ENCODE measurements at places on chromosomes 12 and 14. TPM values are rescaled to one million over a fixed set of nuclear protein-coding genes. Genes with fewer than 3 reads are reported as not detected.

- no peak for DNase-seq
Observed at GRCh38 chr12:81712536-81712935, 46.6 kb downstream of the PPFIA2 start.

DNA sequence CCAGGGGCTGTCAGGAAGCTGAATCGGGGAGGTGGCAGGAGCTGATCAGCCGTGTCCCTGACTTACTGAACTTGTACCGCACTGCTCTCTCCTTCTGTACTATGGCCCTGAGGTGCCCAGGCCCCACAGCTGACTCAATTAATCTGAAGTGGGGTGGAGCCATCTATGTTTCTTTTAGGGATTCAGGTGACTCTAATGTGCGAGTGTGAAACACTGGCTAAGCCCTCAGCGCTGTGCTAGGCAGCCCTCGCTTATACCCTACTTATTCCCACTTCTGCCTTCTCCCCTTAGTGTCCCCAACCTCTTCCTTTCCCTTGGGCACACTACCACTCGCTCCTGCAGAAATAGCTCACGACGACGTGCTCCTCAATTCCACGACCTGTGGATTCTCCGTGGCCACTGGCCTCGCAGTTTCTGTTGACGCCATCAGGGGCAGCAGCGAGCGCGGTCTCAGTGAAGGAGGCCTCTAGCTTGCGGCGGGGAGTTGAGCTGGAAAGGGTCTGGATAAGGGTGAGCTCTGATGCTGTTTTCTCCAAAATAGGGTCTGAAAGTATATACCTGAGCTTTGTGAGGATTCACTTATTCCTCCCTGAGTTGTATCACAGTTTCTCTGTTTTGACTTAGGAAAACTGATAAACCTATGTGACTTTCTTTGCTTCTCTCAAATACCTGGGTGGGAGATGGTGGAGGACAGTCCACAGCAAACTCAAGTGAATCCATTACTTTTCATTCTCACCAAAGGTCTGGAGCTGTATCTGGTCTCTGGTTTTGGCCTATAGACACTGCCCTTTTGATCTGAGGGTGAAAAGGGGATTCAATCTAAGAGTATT is 167.6 kb downstream of the SLC41A2 start:
- peak; percentile 12 for DNase-seq

- DNase-seq = no peak
Observed at GRCh38 chr14:95436354-95436753, 80.1 kb downstream of the SYNE3 start.

GRCh38 chr14:89382901-89383845 is 33.9 kb downstream of the FOXN3 start:
- DNase-seq = no peak

- DNase-seq = no peak
Observed at GRCh38 chr12:127241072-127241817, 1025.7 kb upstream of the TMEM132C start.

DNA sequence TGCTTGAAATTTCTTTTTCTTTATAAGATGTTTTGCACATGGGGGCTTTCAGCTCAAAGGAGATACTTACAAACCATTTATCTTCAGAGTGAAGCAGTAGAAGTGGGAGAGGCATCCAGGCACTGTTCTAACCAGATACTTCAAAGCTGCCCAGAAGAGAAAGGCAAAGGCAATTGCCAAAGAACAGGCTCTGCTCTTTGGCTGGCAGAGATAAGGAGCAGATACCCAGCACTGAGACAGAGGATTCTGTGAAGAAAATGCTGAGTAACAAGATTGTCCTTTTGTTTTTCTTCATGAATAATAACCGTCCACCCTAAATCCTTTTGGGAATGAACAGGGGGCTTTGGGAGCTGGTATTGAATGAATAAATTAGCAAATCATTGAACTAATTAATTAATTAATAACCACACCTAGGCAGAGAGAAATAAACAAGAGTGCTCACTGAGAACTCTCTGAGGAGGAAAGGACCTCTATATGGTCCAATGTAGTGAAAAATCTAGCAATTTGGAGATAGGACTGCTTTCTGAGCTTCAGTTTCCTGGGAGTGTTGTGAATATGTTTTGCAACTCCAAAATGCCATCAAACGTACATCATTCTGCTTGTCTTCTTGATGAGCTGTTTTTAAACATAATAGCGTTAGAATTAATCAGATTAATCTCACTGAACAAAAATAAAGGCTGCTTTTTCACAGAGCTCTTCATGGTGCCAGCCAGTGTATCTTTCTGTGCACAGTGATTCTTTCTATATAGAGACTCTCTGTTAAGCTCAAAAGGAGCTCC is 192.8 kb upstream of the AMIGO2 start:
- DNase-seq = no peak

DNA sequence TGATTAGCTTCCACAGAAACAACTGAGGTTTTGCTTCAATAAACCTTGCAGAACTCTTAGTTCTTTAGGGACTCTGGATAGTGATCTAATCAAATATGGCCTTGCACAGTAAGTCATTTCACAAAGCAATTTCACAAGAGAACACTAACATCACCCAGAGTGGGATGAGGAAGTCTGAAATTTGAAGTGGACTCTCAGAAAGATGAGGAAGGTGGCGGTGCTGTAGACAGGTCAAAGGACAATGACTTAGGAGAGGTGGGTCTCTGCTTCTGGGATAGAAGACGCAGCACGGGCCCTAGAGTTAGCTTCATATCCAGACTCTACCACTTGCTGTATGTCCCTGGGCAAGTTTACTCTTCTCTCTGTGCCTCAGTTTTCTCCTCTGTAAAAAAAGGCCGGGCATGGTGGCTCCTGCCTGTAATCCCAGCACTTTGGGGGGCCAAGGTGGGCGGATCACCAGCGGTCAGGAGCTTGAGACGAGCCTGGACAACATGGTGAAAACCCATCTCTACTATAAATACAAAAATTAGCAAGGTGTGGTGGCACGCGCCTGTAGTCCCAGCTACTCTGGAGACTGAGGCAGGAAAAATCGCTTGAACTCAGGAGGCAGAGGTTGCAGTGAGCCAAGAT is 18.9 kb downstream of the FOS start:
- DNase-seq = no peak

GRCh38 chr14:64762044-64763034 is 58.1 kb downstream of the PLEKHG3 start:
- peak; percentile 95 for DNase-seq

- DNase-seq = no peak
Observed at GRCh38 chr12:68538726-68539614, 71.7 kb upstream of the RAP1B start.

GRCh38 chr12:6554168-6555017 is 1.4 kb downstream of the IFFO1 start:
- no peak for DNase-seq

- DNase-seq = no peak
Observed at GRCh38 chr14:28120391-28120790, 646.2 kb upstream of the FOXG1 start.

GRCh38 chr14:95505030-95505589 is 11.3 kb downstream of the SYNE3 start:
- DNase-seq = no peak

DNA sequence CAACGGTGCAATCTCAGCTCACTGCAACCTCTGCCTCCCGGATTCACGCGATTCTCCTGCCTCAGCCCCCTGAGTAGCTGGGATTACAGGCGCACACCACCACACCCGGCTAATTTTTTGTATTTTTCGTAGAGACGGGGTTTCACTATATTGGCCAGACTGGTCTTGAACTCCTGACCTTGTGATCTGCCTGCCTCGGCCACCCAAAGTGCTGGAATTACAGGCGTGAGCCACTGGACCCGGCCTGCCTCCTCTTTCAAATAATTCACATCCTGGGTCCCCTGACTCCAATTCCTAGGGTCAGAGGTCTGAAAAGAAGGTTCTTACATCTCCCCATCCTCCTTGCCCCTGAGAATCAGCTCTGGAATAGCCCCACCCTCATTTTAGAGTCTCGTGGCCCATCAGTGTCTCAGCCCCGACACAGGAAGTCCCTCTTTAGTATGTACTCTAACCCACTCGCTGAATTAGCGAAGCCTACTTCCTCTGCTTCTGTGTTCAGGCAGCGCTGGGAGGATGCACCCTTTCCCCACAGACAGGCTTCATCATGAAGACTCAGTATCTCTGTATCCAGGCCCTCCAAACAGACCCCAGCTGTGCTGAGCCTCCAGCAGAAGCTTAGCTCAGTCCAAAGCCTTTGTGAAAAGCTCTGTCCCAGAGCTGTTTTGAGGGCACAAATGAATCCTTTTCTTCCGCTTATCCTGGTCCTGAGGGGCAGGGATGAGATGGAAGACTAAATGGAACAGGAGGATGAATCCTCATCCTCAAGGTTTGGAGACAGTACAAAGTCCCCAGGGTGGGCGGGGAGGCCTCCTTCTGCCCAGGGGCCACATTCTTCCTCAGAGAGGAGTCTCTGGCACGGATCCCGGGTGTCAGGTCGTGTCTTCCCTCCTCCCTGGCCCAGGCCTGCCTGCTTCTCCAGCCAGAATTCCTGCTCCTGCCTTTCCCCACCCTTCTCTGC is 3.5 kb downstream of the LPAR5 start:
- no peak for DNase-seq

GRCh38 chr12:132619386-132620112 is 973 bp downstream of the P2RX2 start:
- no peak for DNase-seq

SERPINA3 gene
- polyA plus RNA-seq = 0.14 TPM

ADAM21 gene
- polyA plus RNA-seq = 0.73 TPM

Measured in renal pelvis (tissue), 12 donors.